ENCODE measurements at places on chromosomes 5 and 9. TPM values are rescaled to one million over a fixed set of nuclear protein-coding genes. Genes with fewer than 3 reads are reported as not detected.

- no peak for DNase-seq
Measured at GRCh38 chr5:132438917-132439316, 51.7 kb downstream of the IRF1 start.

- DNase-seq: no peak
Measured at GRCh38 chr9:35646153-35646532, 4.6 kb downstream of the SIT1 start.

GRCh38 chr5:95449460-95449859 is 58.3 kb downstream of the FAM81B start:
- no peak for DNase-seq

DNA sequence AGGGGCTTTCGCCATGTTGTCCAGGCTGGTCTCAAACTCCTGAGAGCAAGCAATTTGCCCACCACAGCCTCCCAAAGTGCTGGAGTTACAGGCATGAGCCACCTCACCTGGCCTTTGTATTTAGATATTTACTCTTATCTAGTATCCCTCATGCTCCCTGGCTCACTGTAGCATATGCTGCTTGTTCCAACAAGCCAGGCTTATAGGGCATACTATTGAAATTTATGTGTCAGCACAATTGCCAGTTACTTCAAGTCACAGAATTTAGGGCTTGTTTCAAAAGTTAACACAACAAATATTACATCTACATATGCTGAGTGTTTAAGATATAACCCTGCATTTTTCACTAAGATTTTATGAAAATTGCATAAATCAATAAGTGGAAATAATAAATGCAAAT is 469.2 kb upstream of the ZNF608 start:
- DNase-seq: no peak

GRCh38 chr5:173780235-173781234 is 107.6 kb upstream of the CPEB4 start:
- DNase-seq: no peak

GRCh38 chr9:38284039-38284575 is 108.4 kb upstream of the ALDH1B1 start:
- no peak for DNase-seq

DNA sequence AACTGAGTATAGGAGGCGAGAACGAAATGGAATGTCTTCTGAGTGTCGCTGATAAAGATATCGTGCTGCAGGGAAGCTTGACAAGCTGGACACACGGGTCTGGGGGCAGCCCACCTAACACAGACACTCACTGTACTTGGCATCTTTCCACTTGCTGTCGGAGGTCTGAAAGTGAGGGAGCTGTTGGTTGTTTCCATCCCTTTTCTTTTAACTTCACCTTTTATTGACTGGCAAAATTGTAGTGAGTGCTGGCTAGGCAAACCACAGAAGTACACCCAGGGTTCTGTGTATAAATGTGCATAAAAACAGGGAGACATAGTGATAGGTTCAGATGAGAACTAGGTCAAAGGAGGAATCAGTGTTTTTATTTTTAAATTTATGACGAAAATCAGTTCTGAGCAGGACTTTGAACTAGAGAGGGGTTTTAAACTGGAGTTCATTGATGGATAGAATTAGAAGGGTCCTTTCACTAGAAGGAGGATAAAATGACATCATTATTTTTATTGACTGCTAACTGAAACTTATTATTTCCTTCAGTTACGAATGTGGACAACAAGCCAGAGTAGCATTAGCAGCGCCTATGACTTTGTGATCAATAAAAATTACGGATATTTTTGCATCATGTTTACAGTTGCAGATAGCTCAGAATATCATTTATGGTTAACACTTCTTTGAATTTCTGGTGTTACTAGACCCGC is 817 bp downstream of the GAPVD1 start:
- DNase-seq: no peak

Gene BSPRY
- polyA plus RNA-seq: 0.80 TPM

DNA sequence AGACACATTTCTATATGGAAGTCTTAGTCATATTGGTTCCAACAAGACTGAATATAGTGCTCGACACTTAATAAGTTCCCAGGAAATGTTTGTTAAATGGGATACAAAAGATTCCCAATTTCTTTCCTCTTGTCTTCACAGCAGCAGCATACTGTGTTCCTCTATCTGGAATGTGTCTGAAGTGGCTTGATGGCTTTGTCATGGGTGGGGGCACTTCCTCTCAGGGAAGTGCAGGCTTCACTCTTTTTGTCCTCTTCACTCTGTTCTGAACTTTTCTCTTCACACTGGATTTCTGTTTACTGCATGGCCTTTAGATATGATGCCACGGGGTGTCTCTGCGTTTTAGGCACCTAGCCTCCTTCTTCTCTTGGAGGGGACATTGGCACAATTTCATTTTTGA is 127.7 kb upstream of the C9orf72 start:
- no peak for DNase-seq

GRCh38 chr5:14547666-14548065 is 33.9 kb upstream of the OTULINL start:
- DNase-seq: no peak

- no peak for DNase-seq
Measured at GRCh38 chr5:68331192-68332079, 115.9 kb downstream of the PIK3R1 start.

GRCh38 chr5:50807661-50808060 is 141.2 kb downstream of the PARP8 start:
- no peak for DNase-seq

Gene EIF4E1B
- not detected for polyA plus RNA-seq

Gene ANKRD33B
- polyA plus RNA-seq: 0.98 TPM

DNA sequence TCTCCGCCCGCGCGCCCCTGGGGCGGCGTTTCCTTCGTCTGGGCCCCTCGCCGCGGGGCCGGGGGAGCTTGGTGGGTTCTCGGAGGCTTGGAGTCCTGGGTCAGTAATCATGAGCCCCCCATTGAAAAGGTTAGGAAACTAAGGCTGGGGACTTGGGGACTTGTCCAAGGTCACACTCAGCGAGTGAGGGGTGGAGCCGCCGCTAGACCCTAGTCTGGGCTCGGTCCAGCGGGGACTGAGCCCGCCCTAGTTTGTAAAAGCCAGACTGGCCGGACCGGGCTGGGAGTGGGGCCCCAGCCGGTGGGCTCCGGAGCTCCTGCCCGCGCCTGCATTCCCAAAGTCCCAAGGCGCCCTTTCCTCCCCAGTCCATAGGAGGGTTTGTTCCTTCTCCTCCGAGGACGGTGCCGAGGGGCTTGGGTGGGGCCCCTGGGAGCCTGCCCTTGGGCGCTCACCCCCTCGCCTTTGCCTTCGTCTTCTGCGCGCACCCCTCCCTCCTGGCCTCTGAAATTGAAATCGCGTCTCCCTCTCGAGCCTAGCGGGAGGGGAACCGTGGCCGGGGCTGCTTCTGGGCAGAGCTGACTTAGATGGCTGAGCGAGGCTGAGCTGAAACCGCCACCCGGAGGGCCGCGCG is 995 bp downstream of the OLFM1 start:
- peak; percentile 59 for DNase-seq

DNA sequence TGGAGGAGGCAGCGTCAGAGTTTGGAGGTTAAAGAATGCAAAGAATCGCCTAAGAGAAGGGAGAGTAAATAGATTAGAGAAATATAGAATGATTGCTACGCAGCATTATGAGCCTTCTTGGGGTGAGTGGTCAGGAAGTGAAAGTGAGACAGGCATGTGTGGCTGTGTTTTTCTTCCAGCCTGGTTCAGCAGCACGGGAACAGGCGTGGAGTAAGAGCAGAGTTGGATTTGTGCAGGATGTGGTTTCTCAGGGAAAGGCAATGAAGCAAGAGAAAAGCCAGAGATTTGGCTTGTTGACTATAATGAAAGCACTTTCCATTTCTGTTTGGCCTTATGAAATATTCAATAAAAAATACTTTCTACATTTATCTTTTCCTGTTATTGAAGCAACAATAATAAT is 34.3 kb upstream of the FRMD3 start:
- DNase-seq: no peak

GRCh38 chr5:90307322-90307721 is 102.2 kb downstream of the CETN3 start:
- no peak for DNase-seq

- DNase-seq: no peak
Measured at GRCh38 chr5:100779669-100780375, 123.3 kb downstream of the ST8SIA4 start.

Gene CMYA5
- polyA plus RNA-seq: 279 TPM

DNA sequence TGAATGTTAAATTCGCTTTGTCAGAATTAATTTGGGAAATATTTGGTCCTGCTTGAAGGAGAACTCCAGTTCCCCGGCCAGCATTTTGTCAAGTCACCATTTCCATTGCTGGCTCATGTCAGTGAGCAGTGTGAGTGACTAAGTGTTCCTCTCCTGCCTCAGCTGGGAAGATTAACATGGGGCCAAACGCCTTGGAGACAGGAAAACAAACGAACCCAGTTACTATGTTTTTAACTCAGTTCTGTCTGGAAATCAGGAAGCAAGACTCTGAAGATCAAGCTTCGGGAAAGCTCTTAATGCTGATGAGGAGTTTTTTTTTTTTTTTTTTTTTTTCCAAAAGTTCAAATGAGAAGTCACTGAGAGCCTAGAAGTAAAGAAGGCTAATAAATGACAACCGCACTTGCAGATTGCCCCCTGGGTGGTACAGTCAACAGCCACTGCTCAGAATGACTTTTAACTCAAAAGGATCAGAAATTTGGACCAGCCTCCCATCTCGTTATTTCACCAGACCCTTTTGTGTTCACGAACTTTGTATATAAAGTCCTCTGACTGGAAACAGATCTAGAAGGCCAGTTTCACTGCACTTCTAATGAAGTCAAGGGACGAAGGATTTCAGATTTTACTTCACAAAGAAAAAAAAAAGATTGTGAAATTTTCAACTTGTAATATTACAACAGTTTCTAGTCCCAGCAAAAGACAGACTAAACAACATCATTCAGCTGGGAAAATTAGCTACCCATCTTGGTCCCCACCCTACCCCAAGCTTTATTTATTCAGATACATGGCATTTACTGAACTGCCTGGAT is 121.3 kb downstream of the LHFPL2 start:
- DNase-seq: peak; percentile 79

Gene C5orf52
- polyA plus RNA-seq: not detected

DNA sequence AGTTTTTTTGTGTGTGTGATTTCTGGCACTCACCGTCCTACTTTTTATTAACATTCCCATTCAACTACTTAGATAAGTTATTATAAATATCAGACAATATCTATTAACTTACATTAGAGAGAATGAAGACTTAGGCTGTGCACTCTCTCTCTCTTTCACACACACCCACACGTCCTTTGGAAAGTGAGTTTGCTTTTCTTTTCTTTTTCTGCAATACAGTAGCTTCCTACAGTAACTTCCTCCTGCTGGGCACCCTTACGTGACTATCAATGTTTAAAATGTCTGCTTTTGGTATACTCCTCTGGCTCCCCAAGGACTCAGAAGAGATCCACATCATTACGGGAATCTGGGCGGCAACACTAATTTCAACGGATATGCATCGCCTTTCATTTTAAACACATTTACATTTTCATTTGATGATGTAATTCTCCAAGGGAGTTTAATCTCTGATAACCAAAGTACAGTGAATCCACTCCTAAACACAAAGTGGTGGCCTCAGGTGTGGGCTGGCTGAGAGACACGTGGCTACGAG is 179.5 kb downstream of the MAPKAP1 start:
- DNase-seq: no peak

- no peak for DNase-seq
Measured at GRCh38 chr5:147340941-147341340, 106.1 kb downstream of the STK32A start.

- no peak for DNase-seq
Measured at GRCh38 chr5:148125641-148126040, 42.7 kb upstream of the SPINK14 start.
